A549 treated with DMSO at 1 μM for 4 hours (cell line): ENCODE measurements at places on chromosomes 2 and 18. TPM values are rescaled to one million over a fixed set of nuclear protein-coding genes. Genes with fewer than 3 reads are reported as not detected.

CNGA3 gene
- 0.03 TPM in 1 of 5 replicates, not detected in the others for total RNA-seq

SLC16A14 gene
- total RNA-seq = 1.0 to 1.9 TPM (median 1.4 TPM) in 5 replicates

CMPK2 gene
- total RNA-seq = 0.87 to 1.6 TPM (median 1.1 TPM) in 5 replicates

ZNF516 gene
- 3.0 to 4.2 TPM (median 3.9 TPM) in 5 replicates for total RNA-seq

PIEZO2 gene
- total RNA-seq = 0.73 to 1.0 TPM (median 0.74 TPM) in 5 replicates

GTF2A1L gene
- total RNA-seq = not detected in 5 replicates

TBR1 gene
- 0.01 to 0.11 TPM (median 0.08 TPM) in 3 of 5 replicates, not detected in the others for total RNA-seq

MARCHF4 gene
- 58.8 to 70.6 TPM (median 63.7 TPM) in 5 replicates for total RNA-seq

TRIM43 gene
- total RNA-seq = 0.05 TPM in 1 of 5 replicates, not detected in the others

SERPINB13 gene
- total RNA-seq = not detected in 5 replicates

GAL3ST2 gene
- total RNA-seq = 0.23 to 0.40 TPM (median 0.34 TPM) in 4 of 5 replicates, not detected in the other

KLHL30 gene
- 0.07 to 0.22 TPM (median 0.12 TPM) in 5 replicates for total RNA-seq

SLC30A3 gene
- 3.2 to 4.9 TPM (median 3.7 TPM) in 5 replicates for total RNA-seq

NOTO gene
- 0.04 to 0.06 TPM in 2 of 5 replicates, not detected in the others for total RNA-seq

CYP27A1 gene
- total RNA-seq = 0.03 to 0.34 TPM (median 0.19 TPM) in 4 of 5 replicates, not detected in the other

MYO5B gene
- total RNA-seq = 12.4 to 14.9 TPM (median 13.0 TPM) in 5 replicates

IL1R2 gene
- 0.62 to 1.1 TPM (median 0.72 TPM) in 5 replicates for total RNA-seq

DAW1 gene
- 1.6 to 2.7 TPM (median 1.7 TPM) in 5 replicates for total RNA-seq

POTEI gene
- total RNA-seq = 0.01 TPM in 1 of 5 replicates, not detected in the others

FBXO41 gene
- total RNA-seq = 4.4 to 6.1 TPM (median 5.3 TPM) in 5 replicates

RND3 gene
- 55.6 to 70.9 TPM (median 62.1 TPM) in 5 replicates for total RNA-seq

BCS1L gene
- total RNA-seq = 38.3 to 50.3 TPM (median 44.1 TPM) in 5 replicates

PSMA8 gene
- not detected in 5 replicates for total RNA-seq

UGT1A4 gene
- 0.07 TPM in 1 of 5 replicates, not detected in the others for total RNA-seq

GBX2 gene
- 2.3 to 4.1 TPM (median 3.3 TPM) in 5 replicates for total RNA-seq

TXNDC2 gene
- total RNA-seq = 0.05 to 0.38 TPM (median 0.17 TPM) in 5 replicates

COL3A1 gene
- total RNA-seq = 0.22 to 0.26 TPM (median 0.25 TPM) in 5 replicates

DNAH7 gene
- 0.93 to 1.6 TPM (median 1.2 TPM) in 5 replicates for total RNA-seq

RTP5 gene
- total RNA-seq = not detected in 5 replicates

MC2R gene
- total RNA-seq = not detected in 5 replicates

TSPYL6 gene
- total RNA-seq = not detected in 5 replicates

GALNT1 gene
- 50.7 to 71.3 TPM (median 67.5 TPM) in 5 replicates for total RNA-seq

MOCOS gene
- total RNA-seq = 2.9 to 4.0 TPM (median 3.8 TPM) in 5 replicates

RAB6C gene
- total RNA-seq = not detected in 5 replicates

CCDC148 gene
- 0.13 to 0.55 TPM (median 0.38 TPM) in 5 replicates for total RNA-seq

DIPK1C gene
- not detected in 5 replicates for total RNA-seq

ASPRV1 gene
- 0.17 to 0.38 TPM (median 0.24 TPM) in 5 replicates for total RNA-seq

COLEC11 gene
- total RNA-seq = 0.38 to 0.70 TPM (median 0.48 TPM) in 5 replicates

IL18RAP gene
- 0.02 to 0.06 TPM in 2 of 5 replicates, not detected in the others for total RNA-seq

FEV gene
- not detected in 5 replicates for total RNA-seq

CCDC121 gene
- 2.8 to 4.1 TPM (median 3.6 TPM) in 5 replicates for total RNA-seq

CXCR2 gene
- total RNA-seq = 0.13 TPM in 1 of 5 replicates, not detected in the others

DNAJC5G gene
- not detected in 5 replicates for total RNA-seq

RAMP1 gene
- total RNA-seq = not detected in 5 replicates

MC5R gene
- not detected in 5 replicates for total RNA-seq

LIMS3 gene
- total RNA-seq = not detected in 5 replicates

B4GALT6 gene
- total RNA-seq = 7.2 to 9.8 TPM (median 9.5 TPM) in 5 replicates

FOXI3 gene
- total RNA-seq = not detected in 5 replicates

GKN1 gene
- 0.57 to 0.74 TPM (median 0.71 TPM) in 5 replicates for total RNA-seq

ACMSD gene
- total RNA-seq = not detected in 5 replicates

RAD51AP2 gene
- total RNA-seq = not detected in 5 replicates

C1QL2 gene
- 0.14 to 0.21 TPM (median 0.14 TPM) in 4 of 5 replicates, not detected in the other for total RNA-seq
